ENCODE measurements at places on chromosomes 1 and 21. TPM values are rescaled to one million over a fixed set of nuclear protein-coding genes. Genes with fewer than 3 reads are reported as not detected.
A peak's percentile ranks its signal among the peaks of the same experiment; 100 is the strongest.

DNA sequence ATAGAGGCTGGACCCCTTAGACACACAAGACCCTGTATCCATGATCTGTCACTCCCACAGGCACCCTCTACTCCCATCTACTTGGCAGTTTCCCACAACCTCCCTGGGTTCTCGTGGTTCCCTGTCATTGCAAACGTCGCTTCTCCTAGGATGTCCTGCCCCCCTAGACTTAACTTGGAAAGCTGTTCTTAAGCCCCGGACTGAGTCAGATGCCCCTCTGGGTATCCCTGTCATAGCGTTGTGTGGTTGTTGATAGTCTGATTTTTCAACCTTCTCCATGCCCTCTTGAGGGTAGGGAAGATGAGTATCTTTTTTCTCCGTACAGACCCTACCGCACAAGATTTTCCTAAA, 11.8 kb downstream of the RCC1 start:
- peak; percentile 59 for DNase-seq

- no peak for DNase-seq
Measured at GRCh38 chr1:3785456-3786157, 10.7 kb downstream of the LRRC47 start.

Gene GSTM1
- not detected for total RNA-seq

DNA sequence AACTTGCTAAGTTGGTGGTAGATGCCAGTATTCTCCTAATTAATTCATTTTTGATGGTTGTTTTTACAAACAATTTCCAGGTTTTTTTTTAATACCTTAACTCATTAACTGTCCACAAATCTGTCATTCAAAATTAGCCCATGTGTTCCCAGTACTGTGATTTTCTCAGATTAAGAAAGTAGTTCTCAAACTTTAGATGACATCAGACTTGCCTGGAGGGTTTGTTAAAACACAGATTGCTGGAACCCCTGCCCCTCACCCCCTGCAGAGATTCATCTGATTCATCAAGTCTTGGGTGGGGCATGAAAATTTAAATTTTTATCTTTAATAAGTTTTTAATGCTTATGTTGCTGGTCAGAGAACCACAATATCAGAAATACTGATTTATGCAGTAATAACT, 130.5 kb downstream of the BACH1 start:
- no peak for DNase-seq

GRCh38 chr1:48688102-48688760, 88.5 kb downstream of the BEND5 start:
- peak; percentile 30 for DNase-seq

DNA sequence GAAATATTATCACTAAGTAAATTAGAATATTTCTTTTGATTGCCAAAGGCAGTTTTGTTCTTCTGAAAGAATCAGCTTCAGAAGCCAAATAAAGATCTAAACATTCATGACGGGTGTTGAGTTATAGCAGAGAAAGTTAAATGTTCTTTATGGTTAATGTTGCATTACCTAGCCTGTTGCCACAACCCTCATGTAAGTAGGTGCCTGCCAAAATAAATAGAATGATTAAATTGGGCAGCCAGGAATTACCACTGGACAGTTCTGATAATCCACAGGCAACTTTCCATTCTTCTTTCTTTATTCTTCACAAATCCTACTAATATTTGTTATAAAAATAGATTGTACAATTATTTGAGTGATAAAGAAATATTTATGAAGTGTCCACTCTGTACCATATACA, 217.9 kb upstream of the NRIP1 start:
- no peak for DNase-seq

DNA sequence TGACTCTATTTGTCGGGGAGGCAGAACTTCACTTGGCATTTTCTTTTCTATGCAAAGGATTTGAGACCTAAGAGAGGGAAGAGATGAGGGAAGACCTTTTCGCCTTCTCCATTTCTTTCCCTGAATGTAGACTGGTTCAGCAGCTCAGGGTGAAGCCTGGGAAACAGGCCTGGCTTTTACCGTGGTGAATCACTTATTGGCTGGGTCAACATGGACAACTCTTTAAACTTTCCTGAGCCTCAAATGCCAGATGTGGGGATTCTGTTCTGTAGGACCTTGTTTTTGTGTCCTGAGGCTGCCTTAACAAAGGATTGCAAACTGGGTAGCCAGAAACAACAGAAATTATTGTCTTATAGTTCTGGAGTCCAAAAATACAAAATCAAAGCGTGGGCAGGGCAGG, 455.8 kb upstream of the VAMP3 start:
- peak; percentile 62 for DNase-seq

GRCh38 chr1:97870589-97870988, 50.2 kb downstream of the DPYD start:
- DNase-seq: no peak

Gene LEFTY2
- not detected for total RNA-seq

Gene NIBAN1
- 34.8 TPM for total RNA-seq

Gene PIK3R3
- total RNA-seq: 1.9 TPM

Gene NCDN
- 39.7 TPM for total RNA-seq

GRCh38 chr1:231192620-231193163, 30.8 kb downstream of the TRIM67 start:
- DNase-seq: no peak

DNA sequence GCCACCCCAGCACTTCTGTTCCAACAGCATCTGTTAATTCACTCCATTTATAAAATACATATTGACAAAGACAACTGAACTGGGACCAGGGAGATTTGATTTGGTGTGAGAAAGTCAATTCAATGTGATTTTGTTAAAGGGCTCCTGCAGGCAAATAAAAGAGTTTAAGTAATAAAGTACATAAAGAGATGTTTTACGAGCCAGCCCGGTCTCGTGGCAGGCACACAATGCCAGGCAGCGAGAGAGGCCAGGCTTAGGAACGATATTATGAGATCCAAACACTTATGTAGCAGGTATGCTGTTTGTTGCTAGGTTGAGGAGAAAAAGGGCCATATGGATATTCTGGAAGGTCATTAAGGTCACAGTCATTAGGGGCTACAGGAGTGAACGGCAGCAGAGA, 227.1 kb downstream of the KCTD3 start:
- DNase-seq: no peak

DNA sequence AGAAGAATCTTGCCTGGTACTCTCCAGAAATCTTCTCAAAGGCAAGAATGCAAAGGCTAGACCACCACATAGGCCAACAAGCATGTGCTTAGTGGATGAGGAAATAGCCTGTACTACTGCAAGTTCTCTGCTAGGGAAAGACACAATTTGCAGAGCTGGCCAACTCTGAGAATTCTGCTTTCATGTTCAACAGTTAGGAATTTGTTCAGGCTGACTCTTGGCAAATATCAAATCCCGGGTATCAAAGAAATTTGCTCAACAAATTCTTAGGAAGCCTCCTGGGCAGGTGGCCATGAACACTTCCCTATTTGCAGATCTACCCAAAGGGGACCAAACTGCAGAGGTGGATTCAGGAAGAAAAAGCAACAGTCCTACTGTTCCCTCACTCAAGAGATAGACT, 15.0 kb upstream of the H3-3A start:
- peak; percentile 80 for DNase-seq

Gene KRTAP12-1
- not detected for total RNA-seq

Gene HTR1D
- total RNA-seq: not detected

Gene PEAR1
- total RNA-seq: 2.2 TPM

Gene PRAMEF20
- total RNA-seq: not detected

GRCh38 chr1:59972216-59972927, 45.8 kb upstream of the CYP2J2 start:
- peak; percentile 67 for DNase-seq

Gene OR6K2
- not detected for total RNA-seq

Gene NCMAP
- total RNA-seq: not detected

DNA sequence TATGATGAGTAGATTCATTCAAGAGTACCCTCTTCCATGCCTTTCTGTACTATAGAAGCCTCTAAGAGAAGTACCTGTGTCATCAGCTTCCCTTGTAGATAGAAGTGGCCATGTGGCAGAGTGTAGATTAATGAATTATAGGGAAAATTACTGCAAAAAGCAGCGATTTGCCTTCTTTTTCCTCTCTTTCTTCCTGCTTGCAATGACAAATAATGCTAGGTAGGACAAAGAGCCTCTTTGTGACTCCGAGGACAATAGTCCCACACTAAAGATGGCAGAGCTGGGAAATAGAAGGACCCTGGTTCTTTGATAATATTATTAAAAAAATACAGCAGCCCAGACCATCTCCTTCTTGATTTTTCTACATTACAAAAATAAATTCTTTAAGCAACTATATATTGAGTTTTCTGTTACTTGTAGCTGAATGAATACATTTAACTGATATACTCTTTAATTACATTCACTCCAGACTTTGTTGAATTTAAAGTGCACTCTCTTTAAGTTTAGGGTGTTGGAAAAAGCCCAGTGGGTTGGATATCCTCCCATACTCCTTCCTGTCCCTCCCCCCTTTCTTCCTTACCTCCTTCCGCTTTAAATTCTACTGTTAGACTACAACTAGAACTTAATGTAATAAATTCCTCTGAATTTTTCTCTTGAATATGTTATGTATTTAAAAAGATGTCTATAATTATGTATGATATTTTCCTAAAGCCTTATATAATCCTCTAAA, 198.2 kb upstream of the APP start:
- DNase-seq: no peak

GRCh38 chr1:223709598-223709997, 2.7 kb upstream of the CAPN2 start:
- DNase-seq: peak; percentile 60

DNA sequence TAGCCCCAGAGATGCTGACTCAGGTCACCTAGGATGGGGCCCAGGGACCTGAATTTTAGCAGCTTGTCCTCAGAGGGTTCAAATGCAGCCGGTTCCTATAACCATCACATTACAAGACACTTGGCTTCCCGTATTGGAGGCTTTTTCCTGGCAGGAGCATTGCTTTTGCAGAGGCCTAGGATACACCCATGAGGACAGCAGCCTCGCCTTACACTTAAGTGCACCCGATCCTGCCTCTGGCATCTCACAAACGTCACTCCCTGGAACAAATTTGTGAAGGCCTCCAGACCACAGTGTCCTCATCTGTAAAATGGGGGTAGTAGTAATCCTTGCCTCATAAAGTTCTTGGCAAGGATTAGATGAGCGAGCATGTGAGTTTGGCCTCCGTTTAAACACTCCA, 130.0 kb downstream of the KAZN start:
- no peak for DNase-seq

DNA sequence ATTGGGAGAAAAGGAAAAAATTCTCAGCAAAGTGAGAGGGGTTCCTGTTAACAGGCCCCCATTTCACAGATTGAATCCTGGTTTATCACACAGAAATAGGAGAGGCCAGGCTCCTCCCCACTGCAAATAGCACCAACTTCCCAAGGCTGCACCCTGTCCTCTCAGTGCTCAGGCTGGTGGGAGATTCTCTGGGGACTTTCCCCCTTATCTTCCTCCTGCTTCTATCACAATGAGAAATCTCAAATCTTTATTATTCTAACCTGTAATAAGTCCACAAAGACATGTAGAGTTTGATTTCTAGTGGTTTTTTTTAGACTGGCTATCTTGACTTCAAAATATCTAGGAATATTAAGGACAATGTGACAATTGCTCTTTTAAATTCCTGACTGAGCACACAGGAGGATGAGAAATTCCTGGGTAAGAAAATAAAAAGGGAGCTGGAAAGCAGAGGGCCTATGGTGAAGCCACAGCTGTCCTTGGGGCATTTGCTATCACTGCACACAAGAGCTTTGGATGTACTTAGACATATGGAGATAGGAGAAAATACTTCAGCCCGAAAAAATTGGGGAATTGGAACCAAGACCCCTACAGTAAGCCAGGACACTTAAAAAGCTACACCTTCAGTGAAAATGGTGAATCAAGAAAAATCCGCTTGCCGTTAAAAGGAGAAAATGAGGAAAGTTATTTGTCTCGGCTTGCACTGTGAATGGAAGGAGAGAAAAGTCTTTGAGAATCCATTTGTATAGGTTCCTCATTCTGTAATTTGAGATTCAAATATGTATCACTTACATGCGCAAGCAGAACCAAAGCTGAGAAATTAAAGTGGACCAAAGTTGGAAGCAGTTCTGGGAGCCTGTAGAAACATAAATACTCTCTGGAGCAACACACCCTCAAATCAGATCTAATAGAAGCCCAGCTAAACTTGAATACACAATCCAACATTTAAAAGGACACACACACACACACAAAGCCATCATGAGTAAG, 65.9 kb upstream of the C1orf105 start:
- DNase-seq: no peak

DNA sequence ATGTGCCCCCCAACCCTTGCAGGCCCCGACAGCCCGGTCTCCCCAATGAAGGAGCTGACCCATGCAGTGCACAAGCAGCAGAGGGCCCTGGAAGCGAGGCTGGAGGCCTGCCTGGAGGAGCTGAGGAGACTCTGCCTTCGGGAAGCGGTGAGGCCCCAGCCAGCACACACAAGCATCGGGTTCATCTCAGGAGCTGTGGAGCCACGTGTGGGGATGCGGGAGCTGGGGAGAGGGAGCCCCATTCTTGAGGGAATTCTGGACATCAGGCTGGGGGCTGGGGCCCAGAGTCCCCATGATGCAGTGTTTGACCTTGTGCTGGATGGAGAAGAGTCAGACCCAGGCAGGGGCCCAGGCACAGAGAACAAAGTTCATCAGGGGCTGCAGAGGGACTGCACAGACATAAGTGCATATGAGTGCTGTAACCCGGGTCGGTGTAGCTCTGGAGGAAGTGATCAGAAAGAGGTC, 4.8 kb downstream of the INAVA start:
- DNase-seq: no peak

Gene PRPF38A
- 6.1 TPM for total RNA-seq

Gene TRABD2B
- total RNA-seq: not detected

DNA sequence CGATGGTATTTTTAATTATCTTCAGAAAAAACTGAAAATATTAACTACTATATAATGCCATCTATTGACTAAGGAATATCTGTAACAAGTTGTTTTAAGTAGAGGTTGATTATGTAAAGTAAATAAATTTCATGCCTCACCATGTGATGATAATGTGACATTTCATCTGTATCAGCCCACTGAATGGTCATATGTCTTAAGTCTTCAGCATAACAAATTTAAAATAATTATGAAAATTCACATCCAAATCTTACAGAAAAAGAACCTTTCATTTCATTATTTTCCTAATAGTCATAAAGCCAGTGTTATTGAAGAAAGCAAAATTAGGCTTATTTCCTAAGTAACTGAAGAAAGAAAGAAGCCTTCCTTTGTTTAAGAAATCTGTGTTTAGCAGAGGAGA, 72.6 kb downstream of the ITGB3BP start:
- no peak for DNase-seq

Gene RGS13
- not detected for total RNA-seq

DNA sequence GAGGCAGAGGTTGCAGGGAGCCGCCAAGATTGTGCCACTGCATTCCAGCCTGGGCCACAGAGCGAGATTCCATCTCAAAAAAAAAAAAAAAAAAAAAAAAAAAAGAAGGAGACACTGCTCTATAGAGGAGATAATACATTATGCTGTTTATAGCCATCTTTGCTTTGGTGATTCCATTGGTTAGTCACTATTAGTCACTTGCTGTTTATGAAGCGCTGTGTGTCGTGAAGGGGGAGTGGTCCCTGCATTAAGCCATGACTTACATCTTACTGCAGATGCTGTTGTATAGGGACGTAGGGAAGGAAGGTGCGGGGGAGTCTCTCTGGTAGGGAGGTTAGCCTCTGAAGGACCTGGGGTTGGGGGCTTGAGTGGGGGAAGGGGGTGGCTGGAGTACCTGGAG, 48.3 kb downstream of the HUNK start:
- peak; percentile 77 for DNase-seq

- DNase-seq: no peak
Measured at GRCh38 chr1:55574691-55575225, 359.6 kb upstream of the USP24 start.

GRCh38 chr21:44471341-44471740, 16.0 kb downstream of the LRRC3 start:
- DNase-seq: no peak

- DNase-seq: peak; percentile 90
Measured at GRCh38 chr1:110188035-110188618, 22.0 kb upstream of the KCNC4 start.

Gene AGMAT
- 2.2 TPM for total RNA-seq

Gene AZIN2
- 1.5 TPM for total RNA-seq
